ENCODE measurements at places on chromosomes 11 and 22. TPM values are rescaled to one million over a fixed set of nuclear protein-coding genes. Genes with fewer than 3 reads are reported as not detected.

DNA sequence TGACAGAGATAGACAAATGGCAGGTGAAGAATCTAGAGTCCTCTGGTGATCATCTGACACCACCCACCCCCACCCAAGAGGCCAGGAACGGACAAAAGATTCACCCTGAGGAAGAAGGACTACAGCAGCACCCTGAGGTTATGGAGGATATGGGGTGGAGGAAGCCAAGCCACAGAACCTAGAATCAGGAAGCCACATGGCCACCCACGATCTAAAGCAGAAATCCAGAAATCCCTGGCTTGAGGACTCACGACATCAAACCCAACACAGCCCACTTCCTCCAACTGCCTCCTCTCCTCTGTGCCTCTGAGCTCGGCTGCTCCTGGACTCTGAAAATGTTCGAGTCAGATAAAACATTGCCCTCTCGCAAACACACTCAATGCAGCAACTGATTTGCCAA, 364.3 kb downstream of the SHANK2 start:
- no peak for DNase-seq

DNA sequence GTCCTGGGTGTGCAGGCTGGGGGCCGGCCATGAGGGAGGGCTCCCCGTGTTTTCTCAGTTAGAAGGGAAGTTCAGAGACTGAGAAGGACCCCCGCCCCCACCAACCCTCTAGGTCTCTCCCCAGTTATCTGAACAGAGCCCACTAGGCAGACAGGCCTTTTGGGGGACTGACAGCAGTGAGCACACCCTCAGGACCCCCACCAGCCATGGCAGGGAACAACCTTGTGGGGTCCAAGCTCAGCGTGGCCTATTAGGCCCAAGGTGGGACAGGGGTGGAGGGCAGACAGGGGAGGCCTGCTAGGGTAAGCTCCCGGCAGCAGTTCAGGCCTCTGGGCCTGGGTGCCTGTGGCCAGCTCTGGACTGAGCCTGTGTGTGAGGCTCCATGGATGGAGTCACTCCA, 5.6 kb downstream of the LRRC75B start:
- no peak for DNase-seq

GRCh38 chr11:70762810-70763209, 364.5 kb downstream of the CTTN start:
- no peak for DNase-seq

DNA sequence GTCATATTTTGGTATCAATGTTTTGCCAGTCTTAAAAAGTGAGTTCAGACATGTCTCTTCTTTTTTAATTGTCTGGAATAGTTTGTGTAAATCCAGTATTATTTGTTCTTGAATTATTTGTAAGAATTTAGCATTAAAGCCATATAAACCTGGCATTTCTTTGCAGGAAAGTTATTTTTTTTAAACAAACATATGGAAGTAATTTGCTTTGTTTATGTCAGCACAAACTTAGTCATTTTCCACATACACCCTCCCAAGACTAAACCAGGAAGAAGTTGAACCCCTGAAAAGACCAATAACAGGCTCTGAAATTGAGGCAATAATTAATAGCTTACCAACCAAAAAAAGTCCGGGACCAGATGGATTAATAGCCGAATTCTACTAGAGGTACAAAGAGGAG, 9.1 kb upstream of the CCDC81 start:
- DNase-seq = no peak

GRCh38 chr11:24709928-24710565, 213.2 kb downstream of the LUZP2 start:
- no peak for DNase-seq

- peak; percentile 99 for DNase-seq
Measured at GRCh38 chr11:108497317-108498045, 703 bp downstream of the POGLUT3 start.

DNA sequence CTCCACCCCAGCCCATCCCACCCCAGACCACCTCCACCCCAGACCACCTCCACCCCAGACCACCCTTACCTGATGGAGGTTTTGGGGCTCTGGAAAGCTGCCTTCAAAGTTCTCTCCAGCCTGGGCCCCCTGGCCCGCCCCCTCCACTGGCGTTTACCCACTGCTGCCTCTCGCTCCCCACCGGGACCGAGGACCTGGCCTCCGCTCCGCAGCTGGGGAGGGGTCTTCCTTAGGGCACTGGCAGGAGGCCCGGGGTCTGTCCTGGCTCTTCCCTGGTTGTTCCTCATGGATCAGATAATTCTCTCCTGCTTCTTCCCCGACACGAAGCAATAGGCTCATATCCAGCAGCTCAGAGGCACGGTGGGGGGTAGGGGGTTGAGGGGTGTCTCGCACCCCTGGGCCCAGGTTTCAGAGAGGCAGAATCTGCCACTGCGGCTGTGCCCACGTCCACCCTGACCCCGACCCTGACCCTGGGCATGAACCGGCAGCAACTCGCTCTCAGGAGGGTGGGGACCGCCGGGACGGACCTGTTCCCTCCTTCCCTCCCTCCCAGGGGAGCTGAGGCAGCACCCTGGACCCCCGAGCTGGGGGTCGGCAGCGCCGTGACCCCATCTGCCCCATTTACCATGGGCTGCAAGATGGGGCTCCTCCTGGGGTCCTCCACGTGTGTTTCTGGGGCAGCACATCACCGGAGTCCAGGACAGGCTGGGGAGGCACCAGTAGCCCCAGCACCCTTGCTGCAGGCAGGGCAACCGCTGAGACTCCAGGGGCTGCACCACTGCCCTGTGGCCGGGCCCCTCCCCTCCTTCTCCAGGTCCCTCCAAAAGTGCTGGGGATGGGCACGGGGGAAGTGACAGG, 12.9 kb downstream of the KRTAP5-5 start:
- no peak for DNase-seq

DNA sequence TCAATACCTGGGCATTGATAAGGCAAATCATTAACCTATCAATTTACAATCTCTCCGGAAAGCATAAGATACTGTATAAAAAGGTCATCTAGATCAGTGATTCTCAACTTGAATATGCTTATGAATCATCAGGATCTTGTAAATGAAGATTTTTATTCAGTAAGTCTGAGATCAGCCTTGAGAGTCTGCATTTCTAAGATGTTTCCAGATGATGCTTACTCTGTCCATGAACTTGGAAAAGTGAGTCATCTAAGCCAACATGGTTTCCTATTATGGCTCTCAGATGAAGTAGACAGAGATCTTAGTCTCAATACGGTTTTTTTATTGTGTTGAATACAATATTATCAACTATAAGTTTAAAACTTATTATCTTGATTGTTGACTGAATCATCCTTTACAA, 226.4 kb upstream of the KIRREL3 start:
- no peak for DNase-seq

GRCh38 chr11:109954534-109954933, 138.7 kb upstream of the ZC3H12C start:
- DNase-seq = no peak

GRCh38 chr11:69578167-69578566, 62.8 kb upstream of the CCND1 start:
- DNase-seq = no peak

GRCh38 chr11:118672846-118673245, 6.6 kb downstream of the TREH start:
- no peak for DNase-seq

The SLC22A9 gene
- total RNA-seq = not detected

The RIBC2 gene
- 1.3 TPM for total RNA-seq

The LINC01488 gene
- total RNA-seq = not detected

The SPDYC gene
- not detected for total RNA-seq

The PGA5 gene
- total RNA-seq = not detected

The LMO1 gene
- total RNA-seq = not detected

The APOBEC3C gene
- total RNA-seq = 3.9 TPM

The OR10G8 gene
- not detected for total RNA-seq

The VWCE gene
- total RNA-seq = 8.8 TPM

The PHF21B gene
- total RNA-seq = not detected

The EFCAB6 gene
- under 0.01 TPM for total RNA-seq

The APOL3 gene
- total RNA-seq = 214 TPM

Measured in dermis blood vessel endothelial cell (primary cell).